ENCODE measurements at places on chromosomes 2 and 18.
A peak's percentile ranks its signal among the peaks of the same experiment; 100 is the strongest.

- no peak overlapping the region for H3K27ac ChIP-seq
- no peaks in the 10 kb centered on the region for H3K27me3 ChIP-seq
- H3K4me1 ChIP-seq, result no peaks in the 10 kb centered on the region
- DNase-seq, result no peak
- no peak overlapping the region for H3K4me3 ChIP-seq
Measured at GRCh38 chr2:19810148-19810547, 91.6 kb downstream of the TTC32 start.

DNA sequence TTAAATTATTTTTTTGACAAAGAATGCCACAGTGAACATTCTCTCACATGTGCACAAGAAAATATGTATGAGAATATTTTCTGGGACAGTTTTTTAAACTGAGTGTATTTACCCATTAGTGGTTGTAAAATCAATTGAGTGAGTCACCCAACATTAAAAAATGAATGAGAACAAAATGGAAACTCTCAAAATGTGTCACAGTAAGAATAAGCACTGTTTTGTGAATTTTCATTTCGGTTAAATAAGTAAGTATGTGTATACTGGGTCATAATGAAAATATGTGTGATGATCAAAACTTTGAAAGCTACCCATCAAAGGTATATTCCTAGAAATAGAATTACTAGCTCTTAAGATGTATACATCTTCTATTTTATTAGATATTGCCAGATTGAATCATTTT is 11.6 kb downstream of the BABAM2 start:
- no peak overlapping the region for H3K4me3 ChIP-seq
- no peaks in the 10 kb centered on the region for H3K36me3 ChIP-seq
- H3K27me3 ChIP-seq, result no peaks in the 10 kb centered on the region
- no peak overlapping the region for H3K27ac ChIP-seq
- H3K4me1 ChIP-seq, result no peaks in the 10 kb centered on the region

GRCh38 chr2:206154197-206154596 is 5.0 kb downstream of the NDUFS1 start:
- peaks cover 18% of the 10 kb centered on the region for H3K4me1 ChIP-seq
- no peak overlapping the region for H3K4me3 ChIP-seq
- no peak for DNase-seq

DNA sequence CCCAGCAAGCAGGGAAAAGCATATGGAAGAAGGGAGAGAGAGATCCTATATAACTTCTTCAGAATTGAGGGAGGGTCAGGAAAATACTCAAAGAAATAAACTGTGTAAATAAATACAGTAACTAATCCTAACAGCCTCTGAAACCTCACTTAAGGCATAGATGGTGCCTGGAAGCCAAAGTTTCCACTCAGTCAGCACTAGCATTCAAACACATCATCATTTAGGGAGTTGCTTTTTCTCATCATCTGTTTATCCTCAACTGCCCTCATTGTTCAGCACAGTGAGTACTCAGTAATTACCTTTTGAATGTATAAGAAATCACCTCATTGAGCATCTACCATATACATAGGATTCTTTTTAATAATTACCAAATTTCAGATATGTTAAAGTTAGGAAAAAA is 262.9 kb downstream of the C1D start:
- no peak overlapping the region for H3K4me3 ChIP-seq
- H3K36me3 ChIP-seq, result no peaks in the 10 kb centered on the region
- H3K27ac ChIP-seq, result no peak overlapping the region
- DNase-seq, result no peak
- no peaks in the 10 kb centered on the region for H3K27me3 ChIP-seq

DNA sequence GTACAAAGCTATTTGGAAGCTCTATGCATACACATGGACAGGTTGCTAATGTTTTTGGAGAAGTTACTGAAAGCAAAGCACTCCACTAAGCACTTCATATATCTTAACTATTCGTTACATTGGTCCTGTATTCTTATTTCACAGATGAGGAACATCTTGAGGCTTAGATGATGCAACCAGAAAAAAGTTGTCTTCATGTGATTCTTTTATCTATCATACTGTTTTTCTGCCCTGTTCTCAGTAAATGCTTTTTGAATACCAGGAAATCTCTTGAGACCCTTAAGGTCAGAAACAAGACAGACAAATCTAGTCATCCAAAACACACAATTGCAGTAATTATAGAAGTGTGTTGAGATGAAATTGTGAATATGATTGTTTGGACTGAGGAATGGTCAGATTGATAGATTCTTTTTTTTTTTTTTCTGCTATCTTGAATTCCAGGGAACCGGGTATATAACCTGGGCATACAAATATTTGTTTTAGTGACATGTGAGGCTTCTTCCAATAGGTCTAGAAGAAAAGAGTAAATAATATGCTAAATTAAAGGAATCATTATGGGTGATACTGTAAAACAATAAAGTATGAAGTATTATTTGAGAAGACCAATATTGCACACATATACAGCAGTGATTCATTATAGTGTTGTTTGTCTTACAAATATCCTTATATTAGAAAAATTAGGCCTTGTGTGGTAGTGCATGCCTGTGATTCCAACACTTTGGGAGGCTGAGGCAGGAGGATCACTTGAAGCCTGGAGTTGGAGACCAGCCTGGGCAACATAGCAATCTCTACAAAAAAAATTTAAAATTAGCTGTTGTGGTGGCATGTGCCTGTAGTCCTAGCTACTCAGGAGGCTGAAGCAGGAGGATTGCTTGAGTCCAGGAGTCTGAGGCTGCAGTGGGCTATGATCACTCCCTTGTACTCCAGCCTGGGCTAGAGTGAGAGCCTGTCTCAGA is 33.7 kb downstream of the EHBP1 start:
- H3K36me3 ChIP-seq, result no peaks in the 10 kb centered on the region
- H3K27me3 ChIP-seq, result no peaks in the 10 kb centered on the region
- no peak for DNase-seq
- no peak overlapping the region for H3K27ac ChIP-seq
- H3K4me3 ChIP-seq, result no peak overlapping the region

GRCh38 chr2:67904566-67904965 is 158.2 kb downstream of the C1D start:
- no peaks in the 10 kb centered on the region for H3K4me1 ChIP-seq
- no peaks in the 10 kb centered on the region for H3K36me3 ChIP-seq
- no peaks in the 10 kb centered on the region for H3K27me3 ChIP-seq
- DNase-seq, result no peak

GRCh38 chr18:4524096-4524495 is 69.0 kb upstream of the DLGAP1 start:
- no peak overlapping the region for H3K4me3 ChIP-seq
- DNase-seq, result no peak
- no peaks in the 10 kb centered on the region for H3K27me3 ChIP-seq
- no peak overlapping the region for H3K27ac ChIP-seq
- no peaks in the 10 kb centered on the region for H3K4me1 ChIP-seq

GRCh38 chr18:59239642-59240041 is 19.7 kb downstream of the GRP start:
- H3K36me3 ChIP-seq, result no peaks in the 10 kb centered on the region
- no peaks in the 10 kb centered on the region for H3K4me1 ChIP-seq
- no peak for DNase-seq
- H3K4me3 ChIP-seq, result no peak overlapping the region

DNA sequence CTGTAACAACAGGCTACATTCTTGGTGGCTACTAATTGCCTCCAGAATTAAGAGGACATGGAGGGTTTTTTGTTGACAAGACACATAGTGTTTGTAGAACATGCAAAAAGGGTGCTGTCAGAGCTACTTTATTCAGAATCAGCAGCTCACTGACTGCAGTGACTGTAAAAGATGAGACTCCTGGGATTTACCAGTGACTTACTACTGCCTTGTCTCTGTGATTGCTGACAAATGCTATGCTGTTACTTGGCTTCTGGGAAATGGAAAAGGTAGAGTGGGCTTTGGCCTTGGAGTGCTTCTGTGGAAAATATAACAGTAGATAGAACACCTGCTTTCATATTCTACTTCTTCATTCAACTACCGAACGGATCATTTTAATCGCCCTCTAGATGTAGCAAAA is 47.8 kb downstream of the GREB1L start:
- no peak for DNase-seq
- no peak overlapping the region for H3K27ac ChIP-seq
- peaks cover 2% of the 10 kb centered on the region for H3K4me1 ChIP-seq
- H3K27me3 ChIP-seq, result no peaks in the 10 kb centered on the region
- H3K36me3 ChIP-seq, result no peaks in the 10 kb centered on the region

GRCh38 chr2:111927723-111928122 is 29.3 kb downstream of the MERTK start:
- H3K4me1 ChIP-seq, result peaks cover 39% of the 10 kb centered on the region
- H3K27me3 ChIP-seq, result no peaks in the 10 kb centered on the region
- peaks cover 2% of the 10 kb centered on the region for H3K36me3 ChIP-seq
- peak overlapping the region; percentile 43 for H3K27ac ChIP-seq

DNA sequence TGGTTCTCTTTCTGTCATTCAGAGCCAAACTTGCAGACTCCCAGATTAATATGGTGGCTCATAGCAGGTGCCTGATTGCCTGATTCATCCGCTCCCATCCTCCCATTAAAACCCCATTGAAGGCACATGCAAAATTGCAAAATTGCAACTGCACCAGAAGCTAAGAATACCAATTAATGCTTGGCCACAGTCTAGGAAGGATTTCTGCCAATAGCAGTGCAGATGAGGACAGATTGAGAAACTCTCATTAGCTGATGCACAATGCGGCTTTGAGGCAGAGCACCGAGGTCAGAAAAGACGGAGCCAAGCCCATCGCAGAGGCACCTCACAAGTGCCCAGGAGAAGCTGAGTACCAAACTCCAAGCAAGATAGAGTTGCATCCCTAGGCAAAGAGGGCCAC is 172.8 kb downstream of the ARL4C start:
- no peaks in the 10 kb centered on the region for H3K4me1 ChIP-seq
- H3K36me3 ChIP-seq, result no peaks in the 10 kb centered on the region
- DNase-seq, result no peak
- no peak overlapping the region for H3K27ac ChIP-seq
- no peak overlapping the region for H3K4me3 ChIP-seq

DNA sequence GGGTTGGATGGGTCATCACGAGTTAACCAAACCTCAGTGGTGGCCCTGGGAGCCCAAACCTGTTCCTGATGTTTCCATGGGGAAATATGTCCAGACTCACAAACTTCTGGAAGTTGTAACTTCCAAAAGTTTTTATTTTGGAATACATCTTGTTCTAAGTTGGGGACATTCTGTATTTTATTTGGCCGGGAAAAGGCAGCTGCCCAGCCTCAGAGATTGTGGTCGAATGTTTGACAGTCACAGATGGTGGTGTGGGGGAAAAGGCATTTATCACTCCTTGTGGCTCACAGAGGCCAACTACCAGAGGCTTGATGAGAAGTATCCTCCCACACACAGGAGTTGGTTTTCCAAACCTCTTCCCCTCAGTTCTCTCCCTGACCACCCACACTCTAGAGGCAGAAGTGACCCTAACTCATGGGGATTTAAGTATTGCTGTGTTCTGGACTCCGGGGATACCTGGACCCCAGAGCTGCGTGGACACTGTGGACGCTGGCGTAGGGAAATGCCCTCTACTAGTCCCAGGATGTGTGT is 124.7 kb upstream of the PPP1CB start:
- H3K36me3 ChIP-seq, result no peaks in the 10 kb centered on the region
- no peak overlapping the region for H3K4me3 ChIP-seq
- H3K4me1 ChIP-seq, result peaks cover 38% of the 10 kb centered on the region
- no peaks in the 10 kb centered on the region for H3K27me3 ChIP-seq

- no peaks in the 10 kb centered on the region for H3K27me3 ChIP-seq
- DNase-seq, result no peak
Measured at GRCh38 chr2:110863726-110864125, 131.4 kb downstream of the ACOXL start.

GRCh38 chr2:32792416-32792815 is 154.3 kb upstream of the LTBP1 start:
- no peaks in the 10 kb centered on the region for H3K4me1 ChIP-seq
- no peak overlapping the region for H3K27ac ChIP-seq
- no peak overlapping the region for H3K4me3 ChIP-seq
- DNase-seq, result no peak

GRCh38 chr18:42707080-42707479 is 408.4 kb downstream of the RIT2 start:
- no peaks in the 10 kb centered on the region for H3K4me1 ChIP-seq
- no peaks in the 10 kb centered on the region for H3K36me3 ChIP-seq
- no peak overlapping the region for H3K4me3 ChIP-seq
- H3K27me3 ChIP-seq, result no peaks in the 10 kb centered on the region
- DNase-seq, result no peak

- H3K36me3 ChIP-seq, result peaks cover 30% of the 10 kb centered on the region
- no peaks in the 10 kb centered on the region for H3K4me1 ChIP-seq
- no peaks in the 10 kb centered on the region for H3K27me3 ChIP-seq
- DNase-seq, result no peak
- no peak overlapping the region for H3K4me3 ChIP-seq
- H3K27ac ChIP-seq, result no peak overlapping the region
Measured at GRCh38 chr2:112012556-112012955, 42.5 kb upstream of the TMEM87B start.

- no peak overlapping the region for H3K4me3 ChIP-seq
- peaks cover 4% of the 10 kb centered on the region for H3K36me3 ChIP-seq
- H3K27me3 ChIP-seq, result no peaks in the 10 kb centered on the region
- H3K4me1 ChIP-seq, result peaks cover 15% of the 10 kb centered on the region
- H3K27ac ChIP-seq, result no peak overlapping the region
- DNase-seq, result peak; percentile 4
Measured at GRCh38 chr2:237720444-237720843, 78.1 kb upstream of the RBM44 start.

DNA sequence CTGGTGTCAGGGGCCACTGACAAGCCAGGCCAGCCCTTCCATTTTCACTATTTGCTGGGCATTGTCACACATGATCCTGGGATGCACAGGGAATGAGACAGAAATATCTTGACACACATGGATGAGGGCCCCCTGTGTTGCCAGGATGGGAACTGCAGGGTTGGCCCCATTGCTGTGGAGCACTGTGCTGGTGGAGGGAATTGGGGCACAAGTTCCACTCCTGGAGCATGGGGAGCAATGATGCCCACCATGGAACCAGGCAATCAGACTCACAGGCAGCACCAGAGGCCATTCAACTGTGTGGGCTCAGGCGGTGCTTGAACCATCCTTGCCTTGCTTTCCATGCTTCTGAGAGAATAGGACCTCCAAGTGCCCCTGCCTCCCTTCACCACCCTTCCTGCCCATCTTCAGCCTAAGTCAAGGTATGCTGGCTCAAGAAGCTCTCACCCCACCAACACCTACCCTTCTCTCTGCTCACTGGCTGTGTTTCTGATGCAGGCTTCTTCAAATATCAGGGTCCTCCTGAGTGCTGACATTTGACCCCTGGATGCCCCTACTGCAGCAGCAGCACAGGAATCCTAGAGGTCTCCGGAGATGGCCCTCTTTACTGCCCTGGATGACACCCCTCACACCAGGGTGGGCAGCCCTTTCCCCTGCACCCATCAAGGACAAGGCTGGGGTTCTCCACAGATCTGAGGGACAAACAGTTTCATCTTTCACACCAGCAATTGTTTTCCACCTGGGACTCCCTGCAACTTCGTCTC is 11.0 kb downstream of the ADRA2B start:
- H3K4me1 ChIP-seq, result no peaks in the 10 kb centered on the region
- no peaks in the 10 kb centered on the region for H3K27me3 ChIP-seq
- no peak overlapping the region for H3K27ac ChIP-seq
- H3K36me3 ChIP-seq, result no peaks in the 10 kb centered on the region
